Urothelium cell line (cell line): ENCODE measurements at places on chromosomes 5 and 9.

GRCh38 chr9:19116107-19116790 lies 11.0 kb downstream of the PLIN2 start:
- no peak for DNase-seq

DNA sequence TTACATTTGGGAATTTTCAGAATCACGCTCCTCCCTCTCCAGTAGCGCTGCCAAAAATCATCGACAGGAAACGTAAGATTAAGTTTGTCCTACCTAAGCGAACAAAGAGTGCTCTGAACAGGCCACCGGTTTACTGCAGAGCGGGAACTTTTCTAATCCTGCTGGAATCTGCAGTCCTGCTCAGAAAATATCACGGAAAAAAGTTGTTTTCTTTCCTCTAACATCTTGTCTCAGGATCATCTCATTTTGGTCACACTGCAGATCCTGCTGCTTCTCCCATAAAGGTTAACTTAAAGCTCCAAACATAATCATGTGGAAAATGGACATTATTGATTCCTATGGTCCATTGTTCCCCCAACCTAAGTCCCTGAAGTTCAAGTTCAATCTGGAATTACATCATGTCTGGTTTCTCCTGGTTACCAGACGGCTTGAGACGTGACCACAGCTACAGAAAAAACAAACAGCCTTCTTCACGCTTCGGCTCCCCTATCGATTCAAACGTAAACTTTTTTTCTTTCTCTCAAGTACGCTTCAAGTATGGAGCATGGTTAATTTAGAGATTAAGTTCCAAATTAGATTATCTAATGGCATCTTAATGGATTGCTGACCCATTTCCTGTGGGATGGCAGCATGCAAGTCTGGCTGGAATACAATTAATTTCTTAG lies 217.6 kb downstream of the NFIB start:
- DNase-seq, result peak; percentile 42

DNA sequence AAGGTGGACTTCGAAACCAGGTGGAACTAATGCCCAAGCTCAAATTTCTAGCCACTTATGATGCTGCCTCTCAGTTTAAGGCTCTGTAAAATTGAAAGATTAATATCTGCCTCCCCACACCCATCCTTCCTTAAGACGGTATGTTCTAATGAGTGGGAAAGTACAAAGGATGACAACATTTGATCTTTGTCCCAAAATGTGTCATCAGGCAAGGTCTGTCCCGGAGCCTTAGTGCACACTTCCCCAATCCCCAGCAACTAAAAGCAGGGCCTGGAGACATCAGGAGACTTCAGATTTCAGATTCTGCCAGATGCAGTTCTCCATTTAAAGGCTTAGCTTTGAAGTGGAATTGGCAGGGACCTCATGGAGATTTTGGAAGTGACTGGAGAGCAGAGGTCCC lies 316.5 kb downstream of the ASTN2 start:
- DNase-seq, result no peak

- no peak for DNase-seq
These were observed 108.5 kb downstream of the GAS1 start for GRCh38 chr9:86838519-86839497.

DNA sequence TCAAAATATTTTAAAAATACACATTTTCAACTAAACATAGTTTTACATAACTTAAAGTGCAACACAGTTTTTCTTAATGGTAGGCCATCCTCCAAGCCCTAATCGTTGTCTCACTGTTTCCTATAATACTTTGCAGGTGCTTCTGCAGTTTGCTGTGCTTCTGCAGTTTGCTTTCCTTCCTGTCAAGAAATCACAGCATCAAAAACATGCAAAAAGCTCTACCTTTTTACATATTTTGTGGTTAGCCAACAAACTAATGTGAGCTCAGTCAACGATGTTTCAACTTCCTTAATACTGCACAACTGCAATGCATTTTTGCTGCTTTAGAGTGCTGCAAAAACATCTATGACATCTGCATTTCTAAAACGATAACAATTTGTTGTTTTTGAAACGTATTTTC lies 25.2 kb downstream of the EMB start:
- no peak for DNase-seq

- DNase-seq, result no peak
These were observed 24.4 kb upstream of the RGMB start for GRCh38 chr5:98749046-98749445.

GRCh38 chr5:120479066-120479465 lies 15.0 kb downstream of the PRR16 start:
- no peak for DNase-seq

GRCh38 chr9:28600226-28600625 lies 1026.9 kb upstream of the C9orf72 start:
- DNase-seq, result no peak

- no peak for DNase-seq
These were observed 102.7 kb downstream of the HSPA4 start for GRCh38 chr5:133154274-133155075.

GRCh38 chr5:95669540-95669939 lies 13.3 kb downstream of the SPATA9 start:
- DNase-seq, result no peak

DNA sequence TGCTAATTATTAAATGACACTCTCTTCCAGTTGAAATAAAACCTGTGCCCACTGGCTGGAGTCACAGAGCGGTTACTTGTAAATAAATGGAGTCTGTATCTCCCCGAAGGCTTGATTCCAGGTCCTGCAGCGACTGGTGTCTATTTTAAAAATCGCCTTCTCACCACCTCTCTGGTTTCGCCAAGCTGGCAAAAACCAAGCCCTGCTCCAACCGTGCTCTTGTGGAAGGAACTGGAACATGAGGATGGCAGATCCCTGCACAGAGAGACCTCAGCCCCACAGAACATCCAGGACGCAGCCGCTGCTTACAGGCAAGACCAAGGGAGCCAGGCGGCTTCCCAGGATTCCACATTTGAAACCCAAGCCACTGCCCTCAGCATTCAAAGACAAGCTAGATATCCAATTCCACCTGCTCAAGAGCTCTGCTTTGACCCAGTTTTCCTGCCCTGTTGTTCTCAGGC lies 15.0 kb downstream of the SEMA4D start:
- DNase-seq, result no peak

GRCh38 chr5:16580382-16580781 lies 36.4 kb downstream of the RETREG1 start:
- no peak for DNase-seq

DNA sequence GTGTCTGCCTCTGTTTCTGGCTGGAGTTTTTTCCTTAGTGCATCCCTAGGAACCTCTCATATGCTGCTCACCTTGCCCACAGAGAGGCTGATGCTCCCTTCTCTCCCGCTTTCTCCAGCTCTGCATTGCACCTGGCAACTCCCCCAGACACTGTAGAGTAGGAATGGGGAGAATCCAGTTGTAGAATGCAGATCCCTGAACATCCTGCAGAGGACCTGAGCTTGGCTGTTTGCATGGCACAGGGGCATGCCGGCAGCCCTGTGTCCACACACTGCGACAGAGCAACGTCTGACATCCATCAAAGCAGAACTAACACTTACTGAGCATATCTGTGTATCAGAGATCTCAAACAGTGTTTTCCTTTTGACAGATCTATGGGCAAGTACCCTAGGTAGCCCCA lies 19.9 kb downstream of the IDNK start:
- no peak for DNase-seq

DNA sequence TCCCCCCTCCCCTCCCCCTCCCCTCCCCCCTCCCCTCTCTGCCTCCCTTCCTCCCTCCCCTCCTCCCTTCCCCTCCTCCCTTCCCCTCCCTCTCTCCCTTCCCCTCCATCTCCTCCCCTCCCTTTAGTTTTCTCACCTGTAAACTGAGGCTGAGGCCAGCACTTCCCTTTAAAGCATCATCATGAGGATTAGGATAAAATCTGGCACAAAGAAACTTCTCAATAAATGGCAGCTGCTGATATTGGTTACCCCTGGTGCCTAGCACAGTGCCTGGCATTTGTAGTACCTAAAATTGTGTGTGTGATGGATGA lies 41.9 kb downstream of the RAI14 start:
- no peak for DNase-seq

DNA sequence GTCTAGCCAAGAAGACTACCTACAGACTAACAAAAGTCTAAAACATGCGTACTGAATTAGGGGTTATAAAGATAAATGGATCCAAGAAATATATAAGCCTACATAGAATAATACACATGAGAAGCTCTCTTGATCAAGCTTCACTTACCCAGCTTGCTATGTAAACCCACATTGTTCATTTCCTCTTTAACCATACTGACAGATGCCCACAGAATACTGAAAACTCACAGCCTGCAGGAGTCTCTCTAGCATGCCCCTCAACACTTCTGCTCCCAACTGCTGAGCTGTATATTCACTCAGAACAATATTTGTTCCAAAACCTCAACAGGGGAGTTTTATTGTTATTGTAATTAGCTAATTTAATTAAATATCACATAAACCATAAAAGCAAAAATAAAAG lies 52.4 kb downstream of the RFX3 start:
- DNase-seq, result no peak

GRCh38 chr9:109437286-109437685 lies 60.8 kb downstream of the PTPN3 start:
- DNase-seq, result no peak

DNA sequence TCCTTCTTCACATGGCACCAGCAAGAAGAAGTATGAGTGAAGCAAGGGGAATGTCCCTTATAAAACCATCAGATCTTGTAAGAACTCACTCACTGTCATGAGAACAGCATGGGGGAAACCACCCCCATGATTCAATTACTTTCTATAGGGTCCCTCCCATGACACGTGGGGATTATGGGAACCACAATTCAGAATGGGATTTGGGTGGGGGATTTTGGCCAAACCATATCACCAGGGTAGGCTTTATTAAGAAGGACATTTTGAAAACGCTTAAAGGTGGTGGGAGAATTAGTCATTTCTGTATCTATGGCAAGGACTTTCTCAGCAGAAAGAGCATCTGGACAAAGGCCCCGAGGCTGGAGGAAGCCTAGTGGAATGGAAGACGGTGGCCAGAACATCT lies 100.2 kb upstream of the ADAMTS16 start:
- DNase-seq, result no peak

DNA sequence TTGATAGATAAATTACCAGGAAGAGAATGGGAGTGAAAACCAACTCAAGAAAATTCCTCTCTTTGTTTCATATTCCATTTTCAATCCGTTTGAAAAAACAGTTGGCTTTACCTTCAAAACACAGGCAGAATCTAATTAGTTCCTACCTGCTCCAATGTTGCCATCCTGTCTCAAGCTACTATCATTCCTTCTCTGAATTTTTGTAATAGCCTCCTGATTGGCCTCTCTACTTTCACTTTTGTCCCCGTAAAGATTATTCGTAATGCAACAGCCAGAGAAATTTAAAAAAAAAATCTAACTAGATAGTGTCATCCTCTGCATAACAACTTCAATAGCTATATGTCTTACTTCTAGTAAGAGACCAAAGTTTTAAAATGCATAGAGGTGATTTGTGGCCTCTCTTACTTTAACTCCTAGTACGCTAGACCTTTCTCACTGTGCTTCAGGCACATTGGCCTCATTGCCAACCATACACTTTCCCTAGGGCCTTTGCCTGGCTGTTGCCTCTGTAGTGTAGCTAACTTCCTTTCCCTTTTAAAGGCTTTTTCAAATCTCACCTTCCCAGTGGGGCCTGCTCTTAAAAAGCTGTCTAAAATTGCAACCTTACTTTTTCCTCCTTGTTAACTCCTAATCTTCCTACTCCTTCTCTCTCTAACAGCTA lies 311.3 kb upstream of the GRIN3A start:
- no peak for DNase-seq

DNA sequence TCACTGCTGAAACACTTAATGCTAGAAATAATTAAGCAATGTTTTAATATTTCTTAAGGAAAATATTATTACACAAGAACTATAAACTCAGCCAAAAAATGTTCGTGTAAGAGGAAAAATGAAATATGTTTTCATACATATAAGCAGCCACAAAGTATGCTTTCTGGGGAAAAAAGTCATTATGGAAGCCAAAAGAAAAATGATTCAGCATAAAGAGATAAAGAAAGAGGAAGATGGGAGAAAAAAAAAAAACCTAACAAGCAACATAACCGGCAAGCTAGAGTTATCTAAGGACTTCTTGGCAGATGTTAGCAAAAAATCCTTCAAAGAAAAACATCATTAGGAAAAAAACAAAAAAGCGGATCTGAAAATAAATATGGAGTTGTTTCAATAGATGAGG lies 179.1 kb downstream of the MUSK start:
- DNase-seq, result no peak

- no peak for DNase-seq
These were observed 1860.0 kb upstream of the WWC1 start for GRCh38 chr5:166431456-166431855.

GRCh38 chr9:37840560-37841194 lies 40.1 kb downstream of the DCAF10 start:
- DNase-seq, result peak; percentile 18

- DNase-seq, result no peak
These were observed 30.3 kb downstream of the MED27 start for GRCh38 chr9:132049323-132049882.

DNA sequence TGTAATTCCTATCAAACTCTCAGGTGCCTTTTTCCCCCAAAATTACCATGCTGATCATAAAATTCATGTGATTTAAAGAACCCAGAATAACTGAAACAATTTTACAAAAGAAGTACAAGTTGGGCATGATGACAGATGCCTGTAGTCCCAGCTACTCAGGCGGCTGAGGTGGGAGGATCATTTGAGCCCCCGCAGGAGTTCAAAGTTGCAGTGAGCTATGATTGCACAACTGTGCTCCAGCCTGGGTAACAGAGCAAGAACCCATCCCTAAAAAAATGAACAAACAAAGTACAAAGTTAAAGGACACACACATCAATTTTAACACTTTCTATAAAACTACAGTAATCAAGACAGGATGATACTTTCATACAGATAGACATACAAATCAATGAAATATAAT lies 97.9 kb upstream of the LPAR1 start:
- DNase-seq, result no peak

GRCh38 chr5:26343801-26344325 lies 694.5 kb downstream of the CDH9 start:
- DNase-seq, result no peak

DNA sequence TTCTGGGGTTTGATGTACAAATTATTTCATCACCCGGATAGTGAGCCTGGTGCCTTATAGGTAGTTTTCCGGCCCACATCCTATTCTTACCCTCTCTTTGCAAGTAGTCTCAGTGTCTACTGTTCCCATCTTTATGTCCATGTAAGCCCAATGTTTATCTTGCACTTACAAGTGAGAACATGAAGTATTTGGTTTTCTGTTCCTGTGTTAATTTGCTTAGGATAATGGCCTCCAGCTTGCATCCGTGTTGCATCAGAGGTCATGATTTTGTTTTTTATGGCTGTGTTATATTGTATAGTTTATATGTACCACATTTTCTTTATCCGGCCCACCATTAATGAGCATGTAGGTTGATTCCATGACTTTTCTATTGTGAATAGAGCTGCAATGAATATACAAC lies 136.5 kb downstream of the PRR16 start:
- no peak for DNase-seq

- no peak for DNase-seq
These were observed 5.2 kb downstream of the ARSB start for GRCh38 chr5:78979909-78980308.

GRCh38 chr5:126745259-126745992 lies 31.5 kb upstream of the LMNB1 start:
- DNase-seq, result no peak

GRCh38 chr5:90866333-90866732 lies 307.7 kb downstream of the ADGRV1 start:
- peak; percentile 10 for DNase-seq
